Articular chondrocyte of knee joint (primary cell): ENCODE measurements at places on chromosomes 4 and X. TPM values are rescaled to one million over a fixed set of nuclear protein-coding genes. Genes with fewer than 3 reads are reported as not detected.

The FHDC1 gene
- 0.76 and 0.91 TPM in 2 replicates for total RNA-seq

The SLIT2 gene
- 0.13 and 1.1 TPM in 2 replicates for total RNA-seq

The DKK2 gene
- total RNA-seq: 0.32 TPM in 1 of 2 replicates, not detected in the other

The NXF3 gene
- 0.26 TPM in 1 of 2 replicates, not detected in the other for total RNA-seq

The SPCS3 gene
- 112 and 132 TPM in 2 replicates for total RNA-seq

The CDS1 gene
- total RNA-seq: under 0.01 and 0.13 TPM in 2 replicates

The RENBP gene
- total RNA-seq: 5.1 and 7.7 TPM in 2 replicates

The GDPD2 gene
- under 0.01 TPM in 1 of 2 replicates, not detected in the other for total RNA-seq

The FRAS1 gene
- under 0.01 and 0.11 TPM in 2 replicates for total RNA-seq

The SOWAHD gene
- total RNA-seq: 0.13 and 0.32 TPM in 2 replicates

The SYN1 gene
- 0.11 and 0.52 TPM in 2 replicates for total RNA-seq
